Stimulated activated CD8-positive, alpha-beta memory T cell treated with anti-CD3 and anti-CD28 coated beads, Interleukin-15, amount 100 ng/mL, for 24 hours (primary cell): ENCODE measurements at places on chromosomes 7 and 10.

- no peak for DNase-seq
These were observed 315.1 kb downstream of the BBS9 start for GRCh38 chr7:33444511-33444910.

GRCh38 chr7:33079763-33080690, 17.5 kb upstream of the NT5C3A start:
- DNase-seq: no peak

GRCh38 chr7:151104411-151105235, 18.3 kb downstream of the AGAP3 start:
- DNase-seq: no peak

- no peak for DNase-seq
These were observed 34.9 kb upstream of the STEAP1 start for GRCh38 chr7:90119178-90119971.

GRCh38 chr10:125679436-125679835, 3.5 kb downstream of the TEX36 start:
- DNase-seq: no peak

- DNase-seq: no peak
These were observed 619.5 kb upstream of the SEMA3D start for GRCh38 chr7:85806321-85806720.

GRCh38 chr10:58014436-58014835, 253.3 kb downstream of the IPMK start:
- DNase-seq: no peak

GRCh38 chr7:77428777-77429231, 12.7 kb upstream of the GSAP start:
- no peak for DNase-seq

DNA sequence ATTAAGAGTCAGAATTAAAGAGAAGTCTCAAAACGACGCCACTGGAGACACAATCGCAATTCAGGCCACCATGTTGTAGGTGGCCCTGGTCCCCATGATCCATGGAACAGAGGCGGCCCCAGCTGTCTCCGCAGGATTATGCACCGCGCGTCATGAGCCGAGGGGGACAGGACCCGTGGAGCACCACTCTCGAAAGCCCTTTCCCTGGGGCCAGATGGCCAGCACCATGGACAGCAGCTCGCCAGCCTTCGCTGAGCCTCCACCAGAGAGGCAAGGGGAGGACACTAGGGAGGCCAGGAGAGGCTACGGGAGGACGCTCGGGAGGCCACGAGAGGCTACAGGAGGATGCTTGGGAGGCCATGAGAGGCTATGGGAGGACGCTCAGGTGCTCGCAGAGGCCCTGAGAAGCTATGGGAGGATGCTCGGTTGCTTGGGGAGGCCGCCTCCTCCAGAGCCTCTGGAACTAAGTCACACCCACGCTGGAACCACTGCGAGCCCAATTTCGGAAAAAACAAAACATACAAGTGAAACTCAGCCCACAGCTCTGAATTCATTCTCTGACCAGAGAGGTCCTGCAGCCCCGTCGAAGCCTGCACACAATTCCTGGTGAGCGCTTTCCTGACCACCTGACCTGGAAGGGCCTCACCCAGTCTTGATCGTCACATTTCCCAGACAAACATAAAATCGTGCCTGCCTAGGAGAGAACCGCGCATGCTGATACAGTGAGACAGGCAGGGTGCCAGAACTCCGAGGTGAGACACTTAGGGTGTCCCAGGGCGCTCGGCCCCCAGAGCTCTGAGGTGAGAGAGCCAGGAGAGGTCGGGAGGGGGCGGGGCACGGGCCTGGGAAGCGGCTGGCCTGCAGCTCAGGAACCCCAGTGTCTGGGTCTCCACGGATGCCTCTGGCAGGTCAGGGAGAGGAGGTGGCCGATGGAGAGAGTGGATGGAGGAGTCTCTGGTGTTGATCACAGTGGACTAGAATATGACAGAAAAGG, 224.4 kb downstream of the PTPRN2 start:
- no peak for DNase-seq

GRCh38 chr7:82507976-82508677, 64.5 kb upstream of the CACNA2D1 start:
- no peak for DNase-seq

- no peak for DNase-seq
These were observed 222.1 kb downstream of the GLI3 start for GRCh38 chr7:42014625-42015618.

DNA sequence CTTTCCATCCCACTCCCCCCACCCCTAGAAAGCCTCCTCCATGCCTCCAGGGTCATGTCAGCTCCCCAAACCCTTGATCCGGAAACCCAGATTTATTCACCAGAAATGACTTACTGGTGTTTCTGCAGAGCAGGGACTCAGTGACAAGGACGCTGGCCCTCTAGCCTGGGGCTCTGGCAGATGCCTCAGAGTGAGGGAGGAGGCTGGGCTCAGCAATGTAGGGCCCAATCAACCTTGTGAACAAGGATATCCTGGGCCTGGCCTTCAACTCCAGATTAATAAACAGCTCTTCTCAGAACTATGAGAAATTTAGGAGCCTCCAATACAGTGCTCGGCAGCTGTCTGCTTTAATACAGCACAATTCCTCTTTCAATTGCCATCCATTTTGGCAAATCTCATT, at the start of gene MBL2:
Gene MBL2 (minus strand): TSS at position 162 of the 400 bp plus-strand sequence. CDS start 1,149 bp downstream, outside the sequence.
- no peak for DNase-seq

- DNase-seq: no peak
These were observed 41.7 kb downstream of the VCL start for GRCh38 chr10:74039561-74040145.

- no peak for DNase-seq
These were observed 16.8 kb upstream of the ABCB5 start for GRCh38 chr7:20598459-20599309.

DNA sequence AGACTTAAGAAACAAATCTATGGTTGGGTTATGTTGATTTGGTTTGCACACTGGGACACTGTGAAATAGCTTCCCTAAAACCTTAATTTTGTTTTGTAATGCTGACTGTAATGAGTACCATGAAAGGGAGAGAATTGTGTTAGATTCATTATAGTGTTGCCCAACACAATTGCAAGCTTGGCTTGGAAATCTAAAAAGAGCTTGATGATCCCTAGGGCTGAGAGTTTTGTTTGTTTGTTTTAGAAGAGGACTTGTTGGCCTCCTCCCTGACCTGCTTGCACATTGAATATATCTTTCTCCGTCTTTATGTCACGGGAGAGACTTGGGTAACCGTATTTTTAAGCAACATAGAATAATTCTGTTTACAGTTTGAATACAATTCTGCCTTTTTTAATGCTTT, 410.1 kb downstream of the ARL4A start:
- DNase-seq: no peak

- no peak for DNase-seq
These were observed 53.6 kb downstream of the MKLN1 start for GRCh38 chr7:131381069-131381838.

- DNase-seq: no peak
These were observed 1.8 kb upstream of the OPN4 start for GRCh38 chr10:86652361-86653202.

GRCh38 chr10:14567421-14567820, 207.3 kb downstream of the FAM107B start:
- no peak for DNase-seq

GRCh38 chr10:129896136-129896859, 67.8 kb downstream of the EBF3 start:
- DNase-seq: no peak

DNA sequence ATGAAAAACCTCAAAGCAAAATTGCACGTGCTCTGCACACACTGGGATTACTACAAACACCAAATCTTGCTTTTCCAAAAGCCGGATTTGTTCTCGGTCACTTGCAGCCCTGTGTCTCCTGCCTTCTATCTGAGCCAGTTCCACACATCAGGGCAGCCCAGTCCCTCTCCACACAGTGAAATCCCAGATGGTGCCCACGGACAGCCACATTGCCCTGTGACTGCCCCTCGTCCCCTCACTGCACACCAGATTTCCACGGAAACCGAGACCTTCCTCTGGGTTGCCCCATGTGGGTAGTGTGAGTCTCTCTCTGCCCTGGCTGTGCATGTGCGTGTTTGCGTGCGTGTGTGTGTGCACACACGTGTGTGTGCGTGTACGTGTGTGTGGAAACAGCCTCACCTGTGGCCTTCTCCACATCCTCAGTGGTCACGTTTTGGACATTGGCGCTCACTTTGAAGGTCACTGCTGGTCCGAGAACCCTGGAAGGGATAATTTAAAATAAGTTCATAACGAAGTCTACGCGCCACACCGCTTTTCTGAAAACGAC, 506.7 kb downstream of the PTPRN2 start:
- DNase-seq: no peak

- no peak for DNase-seq
These were observed 31.8 kb downstream of the RAMP3 start for GRCh38 chr7:45189151-45189970.

DNA sequence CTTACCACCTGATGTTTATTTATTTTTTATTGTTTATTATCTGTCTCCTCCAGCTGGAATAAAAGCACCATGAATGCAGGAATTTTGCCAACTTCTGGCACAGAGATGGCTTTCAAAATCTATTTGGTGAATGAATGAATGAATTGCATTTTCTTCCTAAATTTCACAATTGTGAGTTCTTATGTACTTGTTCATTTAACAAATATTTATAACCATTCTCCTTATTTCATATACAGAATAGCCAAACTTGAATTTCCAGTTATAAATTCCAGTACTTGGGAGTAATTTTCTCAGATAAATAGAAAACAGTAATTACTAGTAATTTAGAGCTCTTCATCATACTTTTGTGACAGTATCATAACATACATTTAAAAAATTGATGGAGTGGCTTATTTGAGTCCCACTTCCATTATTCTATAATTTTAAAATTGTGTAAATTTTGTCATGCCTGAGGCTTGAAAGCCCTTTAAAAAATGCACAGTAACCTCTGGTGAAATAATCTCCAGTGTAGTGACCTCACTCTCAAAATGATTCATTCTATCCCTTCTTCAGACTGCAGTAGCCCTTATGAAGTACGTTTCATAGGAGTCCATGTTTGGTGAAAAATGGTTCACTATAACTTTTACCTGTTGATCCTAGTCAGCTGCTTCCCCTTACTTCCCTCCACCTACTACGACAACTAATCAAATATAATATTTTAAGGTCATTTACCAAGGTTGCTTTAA, 40.0 kb upstream of the SRI start:
- DNase-seq: no peak
